ENCODE measurements at places on chromosomes 7 and 10.

- DNase-seq, result peak; percentile 57
Observed at GRCh38 chr10:113523071-113523470, 29.8 kb upstream of the HABP2 start.

GRCh38 chr10:2994221-2994961 lies 73.0 kb upstream of the PFKP start:
- DNase-seq, result peak; percentile 78

- DNase-seq, result peak; percentile 91
Observed at GRCh38 chr10:3887885-3888476, 103.0 kb upstream of the KLF6 start.

- no peak for DNase-seq
Observed at GRCh38 chr10:123485341-123485960, 180.7 kb upstream of the GPR26 start.

- peak; percentile 54 for DNase-seq
Observed at GRCh38 chr10:5975641-5976473, 1.5 kb downstream of the IL15RA start.

- DNase-seq, result no peak
Observed at GRCh38 chr10:11245095-11245479, 227.4 kb downstream of the CELF2 start.

- peak; percentile 34 for DNase-seq
Observed at GRCh38 chr10:87660484-87661133, 931 bp downstream of the PAPSS2 start.

- no peak for DNase-seq
Observed at GRCh38 chr7:77687747-77688144, 8.5 kb upstream of the RSBN1L start.

- DNase-seq, result peak; percentile 62
Observed at GRCh38 chr10:79260811-79261740, 86.2 kb upstream of the PPIF start.

GRCh38 chr7:139071680-139072079 lies 35.8 kb upstream of the ZC3HAV1L start:
- DNase-seq, result no peak

GRCh38 chr7:107171496-107171895 lies 2.7 kb downstream of the HBP1 start:
- DNase-seq, result no peak

- DNase-seq, result peak; percentile 26
Observed at GRCh38 chr7:12067156-12067831, 143.8 kb upstream of the TMEM106B start.

DNA sequence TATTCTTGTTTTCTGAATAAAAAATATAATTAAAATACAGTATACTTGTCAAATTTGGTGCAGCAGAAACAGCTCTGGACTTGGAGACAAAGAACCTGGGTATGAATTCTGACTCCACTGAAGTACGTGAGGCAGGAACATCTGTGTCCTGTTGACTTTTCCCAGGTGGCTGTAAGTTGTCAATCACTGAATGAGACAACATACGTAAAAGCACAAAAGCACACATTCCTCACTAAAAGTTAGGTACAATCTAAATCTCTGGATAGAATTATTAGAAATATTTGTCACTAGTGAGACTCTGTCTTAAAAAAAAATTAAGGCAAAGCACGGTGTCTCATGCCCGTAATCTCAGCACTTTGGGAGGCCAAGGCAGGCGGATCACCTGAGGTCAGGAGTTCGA lies 18.1 kb downstream of the CFAP58 start:
- no peak for DNase-seq

DNA sequence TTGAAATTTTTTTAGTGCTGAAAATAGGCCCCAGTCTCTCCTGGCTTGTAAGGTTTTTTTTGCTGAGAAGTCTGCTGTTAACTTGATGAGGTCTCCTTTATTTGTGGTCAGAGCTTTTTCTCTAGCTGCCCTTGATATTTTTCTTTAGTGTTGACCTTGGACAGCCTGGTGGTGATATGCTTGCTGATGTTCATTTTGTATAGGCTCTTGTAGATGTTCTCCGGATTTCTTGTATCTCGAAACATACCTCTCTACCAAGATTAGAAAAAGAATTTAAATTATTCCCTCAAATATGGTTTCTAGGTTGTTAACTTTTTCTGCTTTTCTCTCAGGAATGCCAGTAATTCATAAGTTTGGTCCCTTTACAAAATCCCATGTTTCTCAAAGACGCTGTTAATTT lies 102.3 kb downstream of the TWIST1 start:
- DNase-seq, result no peak

DNA sequence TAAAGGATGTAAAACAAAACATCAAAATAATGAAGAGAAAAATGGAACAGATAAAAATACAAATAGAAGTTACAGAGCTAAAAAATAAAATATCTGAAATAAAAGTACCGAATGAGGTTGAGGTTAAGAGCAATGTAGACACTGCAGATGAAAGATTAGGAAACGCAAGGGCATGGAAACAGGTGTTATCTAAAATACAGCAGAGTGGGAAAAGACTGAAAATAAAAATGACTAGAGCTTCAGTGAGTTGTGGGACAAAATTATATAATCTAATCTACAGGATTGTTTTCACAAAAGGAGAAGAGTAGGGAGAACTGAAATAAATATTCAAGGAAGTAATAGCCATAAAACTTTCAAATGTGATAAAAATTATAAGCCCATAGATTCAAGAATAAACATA lies 123.8 kb downstream of the PTEN start:
- no peak for DNase-seq

- DNase-seq, result no peak
Observed at GRCh38 chr10:78349911-78350663, 316.4 kb downstream of the RPS24 start.

- DNase-seq, result no peak
Observed at GRCh38 chr10:48333856-48334255, 27.4 kb downstream of the MAPK8 start.

- no peak for DNase-seq
Observed at GRCh38 chr7:30363778-30364563, 79.6 kb downstream of the ZNRF2 start.

GRCh38 chr10:130971123-130971435 lies 340.4 kb downstream of the TCERG1L start:
- DNase-seq, result no peak

GRCh38 chr7:127390817-127391590 lies 1.5 kb downstream of the ZNF800 start:
- no peak for DNase-seq

DNA sequence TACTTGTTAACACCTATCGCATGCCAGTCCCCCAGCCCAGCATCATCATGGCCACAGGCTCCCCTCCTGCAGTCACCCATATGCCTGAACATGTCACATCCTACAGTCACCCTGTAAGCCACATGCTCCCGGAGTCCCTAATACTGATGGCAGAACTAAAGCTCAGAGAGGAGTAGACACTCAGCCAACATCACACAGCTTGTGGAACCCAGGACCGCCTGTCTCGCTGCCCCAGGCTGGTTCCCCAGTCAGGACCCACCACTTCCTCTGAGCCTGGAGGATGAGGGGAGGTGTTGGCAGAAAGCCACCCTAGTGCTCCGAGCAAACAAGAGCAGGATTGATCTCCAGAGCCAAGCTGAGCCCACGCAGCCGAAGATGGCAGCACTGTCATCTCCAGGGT lies 85.0 kb upstream of the MYL10 start:
- DNase-seq, result no peak

DNA sequence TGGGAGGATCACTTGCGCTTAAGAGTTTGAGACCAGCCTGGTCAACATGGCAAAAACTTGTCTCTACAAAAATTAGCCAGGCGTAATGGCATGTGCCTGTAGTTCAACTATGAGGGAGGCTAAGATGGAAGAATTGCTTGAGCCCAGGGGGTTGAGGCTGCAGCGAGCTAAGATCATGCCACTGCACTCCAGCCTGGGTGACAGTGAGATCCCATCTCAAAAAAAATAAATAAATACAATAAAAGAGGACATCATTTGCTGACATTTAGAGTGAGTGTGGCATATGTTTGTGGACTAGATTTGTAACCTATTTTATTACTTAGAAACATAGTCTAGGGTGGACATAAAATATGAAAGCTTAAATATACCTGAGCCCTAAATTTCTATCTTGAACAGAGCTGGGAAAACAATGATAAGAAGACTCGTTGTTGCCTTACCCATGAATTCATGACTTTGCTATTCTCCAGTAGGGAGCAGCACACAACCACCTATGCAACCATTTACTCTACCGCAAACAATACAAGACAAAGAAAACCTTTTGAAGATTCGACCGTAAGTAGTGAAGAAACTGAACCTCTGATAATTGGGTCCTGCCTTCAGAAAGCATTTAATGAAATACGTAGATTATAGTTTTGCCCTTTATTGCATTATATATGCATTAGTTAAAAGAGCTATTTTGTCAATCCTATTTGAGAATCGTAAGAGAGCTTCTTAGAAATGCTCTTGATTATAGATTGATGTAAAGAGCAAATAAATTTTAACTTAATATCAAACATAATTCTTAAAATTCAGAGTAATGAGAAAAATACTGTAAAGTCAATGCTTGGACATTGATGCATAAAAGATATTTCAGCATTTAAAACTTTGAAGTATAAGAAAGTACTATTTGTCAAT lies 83.5 kb downstream of the GNAT3 start:
- peak; percentile 71 for DNase-seq

- DNase-seq, result peak; percentile 63
Observed at GRCh38 chr7:27064159-27064558, 31.6 kb downstream of the HOXA1 start.

DNA sequence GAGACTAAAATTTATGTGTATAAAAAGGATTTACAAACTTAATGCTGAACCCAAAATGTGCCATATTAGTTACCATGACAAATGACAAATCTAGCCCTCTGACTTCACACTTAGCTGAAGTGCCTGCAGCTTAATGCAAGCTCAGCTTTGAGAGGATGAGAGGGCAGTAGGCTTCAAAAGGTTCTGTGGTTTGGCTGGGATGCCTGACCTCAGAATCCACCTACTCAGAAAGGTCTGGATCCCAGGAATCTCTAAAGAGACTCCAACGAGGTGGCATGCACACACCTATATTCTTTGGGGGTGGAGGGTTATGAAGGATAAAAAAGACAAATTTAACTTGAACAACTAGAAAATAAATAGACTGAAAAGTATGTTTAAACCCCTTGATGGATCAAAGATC lies 213.4 kb downstream of the TAX1BP1 start:
- no peak for DNase-seq

GRCh38 chr10:128186959-128187787 lies 61.0 kb upstream of the MKI67 start:
- no peak for DNase-seq

- DNase-seq, result no peak
Observed at GRCh38 chr7:1210321-1210978, 22.2 kb upstream of the UNCX start.

- DNase-seq, result no peak
Observed at GRCh38 chr10:122132882-122133565, 138.1 kb upstream of the BTBD16 start.

GRCh38 chr10:23174074-23174976 lies 17.8 kb upstream of the PTF1A start:
- DNase-seq, result no peak

DNA sequence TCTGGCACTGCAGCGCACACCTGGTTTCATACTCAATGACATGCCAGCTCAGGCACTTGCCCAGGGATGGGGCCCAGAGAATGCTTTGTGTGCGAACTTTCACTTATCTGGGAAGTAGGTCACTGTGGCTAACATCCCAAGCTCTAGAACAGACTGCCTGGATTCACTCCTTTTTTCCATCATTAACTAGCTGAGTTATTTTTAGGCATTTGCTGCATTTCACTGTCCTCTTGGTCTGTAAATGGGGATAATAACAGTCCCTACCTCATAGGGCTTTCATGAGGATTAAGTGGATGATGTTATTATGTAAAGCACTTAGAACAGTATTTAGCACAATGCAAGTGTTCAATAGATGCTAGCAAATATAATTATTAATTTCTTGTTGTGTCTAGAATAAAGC lies 98.7 kb upstream of the DOCK1 start:
- DNase-seq, result no peak

GRCh38 chr10:31804352-31804810 lies 124.2 kb downstream of the ARHGAP12 start:
- DNase-seq, result peak; percentile 87

- DNase-seq, result peak; percentile 13
Observed at GRCh38 chr10:22022257-22023032, 18.9 kb upstream of the DNAJC1 start.

DNA sequence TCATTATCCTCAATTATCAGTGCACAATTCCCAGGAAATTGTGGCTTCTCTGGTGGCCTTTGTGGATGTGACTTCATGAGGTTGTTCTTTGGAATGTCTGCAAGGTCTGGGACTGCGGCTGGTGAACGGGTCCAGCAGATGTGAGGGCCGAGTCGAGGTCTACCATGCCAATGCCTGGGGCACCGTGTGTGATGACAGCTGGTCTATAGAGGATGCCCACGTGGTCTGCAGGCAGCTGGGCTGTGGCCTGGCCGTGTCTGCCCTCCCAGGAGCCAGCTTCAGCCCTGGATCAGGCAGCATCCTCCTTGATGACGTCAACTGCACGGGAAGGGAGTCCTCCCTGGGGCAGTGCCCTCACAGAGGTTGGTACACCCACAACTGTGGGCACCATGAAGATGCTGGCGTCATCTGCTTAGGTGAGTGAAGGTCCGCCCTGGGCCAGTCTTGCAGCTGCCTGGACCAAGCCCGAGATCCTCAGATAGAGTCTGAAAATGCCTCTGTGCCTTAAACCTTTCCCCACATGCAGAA lies 46.9 kb downstream of the CUZD1 start:
- no peak for DNase-seq

GRCh38 chr7:132117181-132117580 lies 459.1 kb downstream of the PLXNA4 start:
- DNase-seq, result peak; percentile 35

DNA sequence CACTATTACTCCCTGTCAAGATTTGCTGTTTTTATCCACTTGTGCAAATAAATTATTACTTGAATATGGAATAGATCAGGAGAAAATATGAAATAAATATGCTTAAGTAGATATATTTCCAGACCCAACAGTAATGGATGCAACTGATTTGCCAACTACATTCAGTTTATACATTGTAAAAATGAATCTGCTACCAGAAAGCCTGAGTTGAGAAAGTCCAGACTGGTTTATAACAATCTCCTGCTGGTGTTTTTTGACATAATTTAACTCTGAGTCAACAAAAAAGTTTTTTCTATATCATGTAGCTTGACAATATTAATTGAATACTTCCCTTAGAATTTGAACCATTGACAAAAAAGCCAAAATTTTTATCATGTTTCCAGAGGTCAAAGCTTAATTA lies 265.8 kb upstream of the SEMA3D start:
- no peak for DNase-seq

GRCh38 chr7:157805713-157806112 lies 468.9 kb downstream of the DNAJB6 start:
- no peak for DNase-seq

Measured in AG10803 (cell line).